ENCODE measurements at places on chromosomes 1 and 21.

GRCh38 chr1:155967341-155968050 is 10.9 kb downstream of the ARHGEF2 start:
- DNase-seq = no peak

DNA sequence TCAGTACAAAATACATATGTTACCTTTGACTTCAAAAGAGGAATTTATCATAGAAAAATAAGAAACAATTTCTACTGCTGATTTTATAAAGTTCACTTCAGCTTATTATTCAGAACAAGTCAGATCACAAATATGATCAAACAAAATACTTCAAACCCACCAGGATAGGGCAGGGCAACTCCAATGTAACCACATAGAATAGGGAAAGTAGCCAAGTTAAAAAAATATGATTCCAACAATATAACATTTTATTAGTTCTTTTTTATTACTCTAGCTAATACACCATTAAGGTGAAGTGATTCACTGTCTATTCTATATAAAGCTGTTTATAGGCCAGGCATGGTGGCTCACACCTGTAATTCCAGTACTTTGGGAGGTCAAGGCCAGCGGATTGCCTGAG is 54.6 kb upstream of the ZNHIT6 start:
- no peak for DNase-seq

- no peak for DNase-seq
These were observed 457 bp downstream of the SRM start for GRCh38 chr1:11059155-11059967.

DNA sequence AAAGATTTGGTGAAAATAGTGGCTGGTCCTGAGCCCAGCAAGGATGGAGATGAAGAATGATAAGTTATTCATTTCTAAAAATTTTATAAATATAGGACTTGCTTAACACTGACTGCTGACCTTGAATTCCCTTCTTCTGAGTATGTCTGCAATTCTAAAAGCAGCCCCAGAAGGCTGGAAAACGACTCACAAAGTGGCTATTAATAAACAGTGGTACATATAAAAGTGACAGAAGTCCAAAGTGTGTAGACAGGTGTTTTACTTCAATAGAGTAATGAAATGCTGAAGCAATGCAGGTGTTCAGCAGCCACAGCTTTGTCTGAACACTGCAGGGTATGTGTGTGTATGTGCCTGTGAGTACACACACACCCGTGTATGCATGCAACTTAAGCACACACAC is 219.0 kb upstream of the NRIP1 start:
- DNase-seq = no peak

DNA sequence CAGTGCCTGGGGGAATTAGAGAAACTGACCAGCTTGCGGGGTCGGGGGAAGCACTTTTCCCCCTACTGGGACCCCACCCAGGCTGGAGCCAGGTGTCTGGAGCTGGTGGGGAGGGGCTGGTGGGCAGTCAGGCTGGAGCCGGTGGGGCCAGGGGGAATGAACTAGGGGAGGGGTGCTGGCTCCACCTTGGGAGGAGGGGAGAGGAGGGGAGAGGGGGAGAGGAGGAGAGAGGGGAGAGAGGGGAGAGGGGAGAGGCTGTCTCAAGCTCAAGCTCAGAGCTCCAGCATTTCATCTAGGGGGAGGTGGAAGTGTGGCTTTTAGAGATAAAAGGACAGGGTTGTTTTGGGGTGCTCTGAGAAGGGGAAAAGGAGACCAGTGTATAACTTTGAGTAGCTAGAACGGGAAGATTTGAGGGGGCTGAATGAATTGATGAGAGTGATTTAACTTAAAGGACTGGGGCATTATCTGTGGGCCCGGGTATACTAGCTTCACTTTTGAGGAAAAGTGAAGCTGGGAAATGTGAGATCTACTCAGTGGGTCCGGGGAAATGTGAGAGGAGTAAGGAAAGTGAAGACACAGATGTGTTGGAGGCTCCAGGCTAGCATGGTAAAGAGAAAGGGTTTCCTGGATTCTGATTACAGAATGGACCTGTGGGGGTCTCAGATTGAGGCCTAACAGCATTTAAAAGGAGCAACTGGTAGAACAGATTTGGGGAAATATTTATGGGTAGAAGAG is 2.8 kb downstream of the EFNA1 start:
- DNase-seq = no peak

- no peak for DNase-seq
These were observed 91.8 kb upstream of the SERBP1 start for GRCh38 chr1:67522001-67522441.

DNA sequence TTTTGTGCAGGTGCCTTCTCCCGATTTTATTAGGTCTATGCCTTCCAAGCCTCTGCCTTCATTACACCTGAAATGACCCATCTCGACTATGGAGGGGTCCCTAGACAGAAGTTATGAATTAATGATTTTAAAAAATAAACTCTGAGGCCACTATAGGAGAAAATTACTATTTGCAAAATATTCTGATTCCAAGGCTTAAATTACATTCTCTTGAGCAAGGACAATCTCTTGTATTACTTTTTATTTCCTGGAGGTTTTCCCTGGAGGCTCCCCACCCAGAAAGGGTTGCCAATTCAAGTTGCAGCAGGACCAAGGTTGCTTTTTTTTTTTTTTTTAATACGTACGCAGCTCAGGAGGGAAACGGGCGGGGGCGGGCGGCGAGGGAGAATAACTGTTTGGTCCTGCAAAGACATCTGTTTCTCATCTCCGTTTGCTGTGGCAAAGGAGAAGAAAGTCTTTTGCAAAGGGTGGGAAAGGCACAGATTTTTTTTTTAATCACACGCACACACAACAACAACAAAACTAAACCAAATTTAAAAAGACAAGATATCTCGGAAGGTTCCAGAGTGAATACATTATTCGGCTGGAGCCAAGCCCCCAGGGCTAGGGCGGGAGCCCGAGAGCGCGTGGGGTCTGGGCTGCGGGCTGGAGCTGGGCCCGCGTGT is 618 bp upstream of the SERTAD4 start:
- DNase-seq = no peak

- no peak for DNase-seq
These were observed 238.7 kb upstream of the SNX7 start for GRCh38 chr1:98422816-98423215.

DNA sequence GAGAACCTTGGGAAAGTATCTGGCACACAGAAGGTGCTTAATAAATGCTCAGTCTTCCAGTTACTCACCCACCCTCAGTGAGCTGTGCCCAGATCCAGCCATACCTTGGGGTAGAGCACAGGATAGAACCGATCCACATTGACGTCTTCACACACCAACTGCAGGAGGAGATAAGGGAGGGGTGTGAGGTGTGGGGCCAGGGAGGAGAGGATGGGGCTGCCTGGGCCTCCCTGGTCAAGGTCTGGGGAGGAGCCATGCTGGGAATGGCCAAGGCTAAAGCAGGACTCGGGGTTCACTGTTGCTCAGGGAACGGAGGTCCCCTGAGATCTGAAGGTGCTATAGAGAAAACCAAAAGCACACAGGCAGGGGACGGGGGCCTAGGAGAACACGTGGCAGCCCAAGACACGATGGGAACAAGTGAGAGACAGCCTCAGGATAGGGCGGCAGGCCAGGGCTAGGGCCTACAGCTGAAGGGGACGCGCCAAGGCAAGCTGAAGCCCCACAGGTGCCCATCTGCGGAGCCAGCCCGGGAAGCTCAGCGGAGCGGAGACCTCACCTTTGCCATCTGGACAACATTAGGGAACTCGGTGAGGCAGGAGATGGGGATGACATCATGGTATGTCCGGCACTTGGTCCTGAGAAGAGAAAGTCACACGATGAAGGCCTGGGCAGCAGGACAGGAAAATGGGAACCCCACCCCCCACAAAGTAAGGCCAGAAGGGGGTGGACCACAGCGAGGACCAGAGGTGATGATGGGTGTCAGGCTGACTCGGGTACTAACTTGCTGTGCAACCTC is 55.9 kb downstream of the RAP1GAP start:
- DNase-seq = no peak

DNA sequence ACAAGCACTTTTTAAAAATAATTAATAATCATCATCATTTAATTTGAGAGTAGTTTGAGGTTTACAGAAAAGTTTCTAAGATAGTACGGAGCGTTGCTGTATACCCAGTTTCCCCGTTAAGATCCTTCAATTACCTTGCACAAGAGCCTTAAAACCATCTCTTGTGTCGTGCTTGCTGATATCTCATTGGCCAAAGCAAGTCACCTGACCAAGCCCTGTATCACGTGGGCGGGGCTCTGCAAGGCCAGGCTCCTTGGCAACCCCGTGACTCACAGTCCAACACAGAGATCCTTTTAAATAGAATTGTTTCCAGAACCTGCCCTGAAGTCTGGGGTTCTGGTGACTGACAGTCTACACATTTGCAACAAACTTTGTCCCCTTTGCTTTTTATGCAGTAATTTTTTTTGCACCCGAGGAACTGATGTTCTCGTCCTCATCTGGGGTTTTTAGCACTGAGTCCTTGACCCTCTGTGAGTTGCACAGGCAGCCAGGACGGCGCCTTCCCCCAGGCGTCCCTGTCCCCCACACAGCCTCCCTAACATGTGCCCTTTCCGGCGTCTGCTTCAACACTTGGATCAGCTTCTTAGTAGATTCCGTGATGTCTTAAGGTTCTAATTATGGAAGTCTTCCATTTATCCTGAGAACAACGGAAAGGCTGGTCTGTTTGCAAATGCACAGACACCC is 183.3 kb upstream of the TMEM51 start:
- DNase-seq = no peak

DNA sequence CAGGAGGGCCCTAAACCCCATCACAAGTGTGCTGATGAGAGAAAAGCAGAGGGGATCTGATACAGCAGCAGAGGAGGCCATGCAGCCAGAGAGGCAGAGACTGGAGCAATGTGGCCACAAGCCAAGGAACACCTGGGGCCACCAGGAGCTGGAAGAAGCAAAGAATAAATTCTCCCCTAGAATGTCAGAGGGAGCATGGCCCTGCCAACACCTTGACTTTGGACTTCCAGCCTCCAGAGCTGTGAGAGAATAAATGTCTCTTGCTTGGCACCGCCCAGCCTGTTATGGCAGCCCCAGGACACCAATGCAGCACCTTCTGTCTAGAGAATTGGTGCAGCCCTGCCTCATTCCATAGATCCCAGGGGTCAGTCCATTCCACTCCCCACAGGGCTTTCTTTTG is 25.3 kb downstream of the UBASH3A start:
- DNase-seq = no peak

- DNase-seq = no peak
These were observed 180.7 kb downstream of the ZNF326 start for GRCh38 chr1:90175490-90176167.

DNA sequence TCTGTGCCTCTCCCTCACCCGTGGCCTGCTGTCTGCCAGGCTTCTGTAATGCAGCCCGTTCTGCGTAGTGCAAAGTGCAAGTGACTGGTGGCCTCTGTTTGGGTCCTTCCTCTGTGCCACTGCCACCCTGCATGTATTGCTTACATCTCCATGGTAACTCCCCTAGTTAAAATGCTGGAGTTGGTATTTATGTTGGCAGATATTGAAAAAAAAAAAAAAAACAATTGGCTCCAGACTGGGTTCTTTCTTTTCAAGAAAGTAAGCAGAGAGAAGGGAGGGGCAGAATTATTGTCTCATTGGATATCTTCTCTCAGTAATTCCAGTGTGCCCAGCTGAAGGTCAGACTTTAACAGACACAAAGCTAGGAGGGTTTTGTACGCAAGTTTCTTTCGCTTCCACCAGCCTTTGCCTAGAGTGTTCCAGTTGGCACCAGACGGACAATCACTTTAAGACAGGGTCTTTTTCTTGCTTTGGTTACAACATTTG is 242.3 kb downstream of the PBX1 start:
- DNase-seq = no peak

GRCh38 chr1:167592475-167592874 is 37.6 kb upstream of the RCSD1 start:
- no peak for DNase-seq

GRCh38 chr1:196977278-196977677 is at the start of gene CFHR5:
CFHR5 (plus strand) TSS chr1:196977556; CDS start chr1:196977665, 109 bp downstream.
- no peak for DNase-seq

GRCh38 chr1:56548571-56548970 is 30.8 kb downstream of the PLPP3 start:
- no peak for DNase-seq

All from Right ventricle myocardium inferior (tissue), 1 donor.